NCI-H1436 (cell line): ENCODE measurements at places on chromosomes 1 and 21.
A peak's percentile ranks its signal among the peaks of the same experiment; 100 is the strongest.

- no peak for DNase-seq
Measured at GRCh38 chr1:5973771-5974170, 18.5 kb downstream of the NPHP4 start.

- no peak for DNase-seq
Measured at GRCh38 chr1:91487469-91487868, 13.2 kb upstream of the CDC7 start.

- no peak for DNase-seq
Measured at GRCh38 chr1:103387898-103388297, 137.6 kb upstream of the RNPC3 start.

DNA sequence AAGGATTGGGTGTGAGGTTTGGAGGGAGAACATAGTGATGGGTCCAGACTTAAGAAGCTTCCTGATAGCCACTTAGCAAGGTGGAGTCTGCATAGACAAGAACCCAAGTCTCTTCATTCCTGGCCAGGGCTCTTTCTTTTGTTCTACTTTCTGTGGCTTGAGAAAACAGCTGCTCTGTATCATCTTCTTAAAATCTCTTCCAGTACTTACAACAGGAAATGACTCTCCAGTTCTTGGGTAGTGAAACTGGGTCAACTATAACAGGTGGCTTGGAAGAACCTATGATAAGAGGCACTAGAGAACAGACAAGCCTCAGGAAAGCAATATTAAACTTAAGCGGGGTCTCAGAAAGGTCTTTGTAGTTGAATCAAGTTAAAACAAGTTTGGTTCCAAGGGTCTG lies 148.1 kb upstream of the USP24 start:
- no peak for DNase-seq

- no peak for DNase-seq
Measured at GRCh38 chr1:230550428-230550827, 91.9 kb upstream of the COG2 start.

DNA sequence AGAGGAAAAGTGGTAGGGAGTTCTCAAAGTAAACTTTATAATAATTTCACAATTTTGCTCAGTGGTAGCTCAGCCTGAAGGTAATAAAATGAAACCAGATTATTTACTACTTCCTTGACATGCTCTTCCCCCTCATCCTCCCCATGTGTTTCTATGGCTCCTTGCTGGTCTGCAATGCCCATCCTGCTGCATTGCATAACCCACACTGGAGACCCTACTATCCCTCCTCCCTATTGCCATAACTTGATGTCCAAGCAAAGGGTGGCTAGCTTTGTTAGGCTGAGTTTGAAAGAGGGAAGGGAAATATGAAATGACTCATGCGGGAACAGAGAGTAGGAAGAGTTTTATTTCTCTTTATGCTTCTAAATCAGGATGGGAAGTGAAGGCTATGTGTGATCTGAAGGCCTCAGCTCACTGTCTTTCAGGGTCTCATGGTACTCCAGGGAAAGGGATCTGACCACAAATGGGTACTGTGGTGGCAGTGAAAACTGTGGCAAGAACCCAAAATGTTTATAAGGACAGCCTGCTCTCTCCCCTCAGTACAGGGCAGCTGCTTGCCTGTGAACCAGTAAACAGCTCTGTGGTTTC lies 36.4 kb upstream of the HSD17B7 start:
- no peak for DNase-seq

- DNase-seq: no peak
Measured at GRCh38 chr1:77668924-77669449, 13.5 kb downstream of the ZZZ3 start.

- DNase-seq: no peak
Measured at GRCh38 chr1:46587069-46587468, 17.0 kb downstream of the MKNK1 start.

DNA sequence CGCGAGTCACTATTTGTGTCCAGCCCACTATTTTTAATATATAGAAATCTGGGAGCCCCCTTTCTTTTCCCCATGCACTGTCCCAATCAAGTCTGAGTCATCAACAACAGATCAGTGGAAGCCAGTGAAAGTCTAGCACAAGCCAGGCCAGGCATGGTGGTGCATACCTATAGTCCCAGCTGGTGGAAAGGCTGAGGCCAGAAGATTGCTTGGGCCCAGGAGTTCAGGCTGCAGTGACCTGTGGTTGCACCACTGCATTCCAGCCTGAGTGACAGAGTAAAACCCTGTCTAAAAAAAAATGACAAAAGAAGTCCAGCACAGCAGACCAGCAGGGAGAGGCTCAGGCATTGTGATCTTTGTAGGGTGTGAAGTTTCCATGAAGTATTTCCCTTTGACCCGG lies 9.0 kb upstream of the RPL5 start:
- DNase-seq: no peak

DNA sequence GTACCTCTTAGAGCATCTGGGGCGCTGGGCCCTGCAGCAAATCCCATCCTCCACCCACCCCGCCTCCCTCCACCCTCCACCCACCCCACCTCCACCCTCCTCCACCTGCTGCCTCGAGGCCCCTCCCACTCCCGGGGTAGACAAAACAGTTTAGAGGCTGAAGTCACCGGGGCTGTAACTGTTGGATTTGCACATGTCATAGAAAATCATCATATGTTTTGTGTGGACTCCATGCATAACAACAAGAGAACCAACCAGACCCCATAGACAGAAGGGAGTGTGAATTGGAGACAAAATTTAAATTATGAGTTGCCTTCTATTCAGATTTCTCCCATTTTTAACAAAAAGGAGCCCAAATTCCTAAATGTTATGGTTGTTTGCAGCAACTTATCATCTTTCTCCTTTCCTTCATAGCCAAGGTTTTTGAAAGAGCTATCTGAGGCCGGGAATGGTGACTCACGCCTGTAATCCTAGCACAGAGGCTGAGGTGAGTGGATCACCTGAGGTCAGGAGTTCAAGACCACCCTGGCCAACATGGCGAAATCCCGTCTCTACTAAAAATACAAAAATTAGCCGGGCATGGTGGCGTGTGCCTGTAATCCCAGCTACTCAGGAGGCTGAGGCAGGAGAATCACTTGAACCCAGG lies 28.2 kb upstream of the LGALS8 start:
- DNase-seq: peak; percentile 81

- DNase-seq: no peak
Measured at GRCh38 chr1:22611530-22611947, 24.9 kb upstream of the C1QA start.

DNA sequence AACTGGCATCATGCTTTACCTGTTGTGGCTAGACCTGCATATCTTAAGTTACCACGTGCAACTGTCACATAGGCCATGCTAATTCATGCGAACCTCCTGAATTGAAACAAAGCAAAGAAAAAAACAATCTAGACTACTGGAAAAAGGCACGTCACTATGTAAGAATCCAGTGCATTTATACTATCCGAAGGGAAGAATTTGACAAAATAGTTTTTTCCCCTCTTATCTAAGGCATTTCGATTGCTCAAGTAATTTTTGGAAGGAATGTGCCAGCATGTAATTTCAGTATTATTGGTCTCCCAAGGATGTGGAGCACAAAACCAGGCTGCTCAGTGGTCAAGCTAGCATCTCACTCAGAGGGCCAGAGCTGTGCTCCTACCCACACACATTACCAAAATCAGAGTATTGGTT lies 31.5 kb upstream of the C1orf198 start:
- DNase-seq: no peak

DNA sequence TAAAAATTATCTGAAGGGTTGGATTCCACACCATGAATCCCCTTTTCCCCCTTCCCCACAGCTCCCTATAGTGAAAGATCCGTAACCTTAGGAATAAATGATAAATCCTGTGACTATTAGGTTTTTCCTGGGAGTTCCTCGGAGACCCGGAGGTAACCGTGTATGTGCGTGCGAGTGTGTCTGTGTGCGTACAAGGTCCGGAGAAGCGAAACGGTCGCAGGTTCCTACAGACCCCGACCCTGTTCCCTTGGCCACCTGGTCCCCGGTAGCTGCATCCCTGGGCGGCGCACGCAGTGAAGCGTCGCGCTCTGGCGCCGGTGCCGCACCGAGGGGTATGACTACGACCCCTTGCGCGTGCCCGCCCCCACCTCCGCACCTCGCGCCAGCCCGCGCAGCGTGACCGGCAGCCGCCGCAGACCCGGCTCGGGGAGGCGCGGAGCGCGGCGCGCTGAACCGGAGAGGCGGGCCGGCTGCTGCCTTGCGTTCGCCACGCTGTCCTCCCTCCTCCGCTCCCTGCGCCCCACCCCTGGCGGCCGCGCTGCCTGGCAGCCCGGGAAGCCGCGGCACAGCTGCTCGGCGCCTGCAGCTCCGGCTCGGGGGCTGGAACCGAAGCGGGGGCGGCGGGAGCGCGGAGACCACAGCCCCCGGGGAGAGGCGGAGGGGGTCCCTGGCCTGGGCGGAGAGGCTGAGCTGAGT lies at the start of gene AK5:
AK5 (plus strand) TSS at position 529 of the 696 bp plus-strand sequence. CDS start 295 bp downstream, outside the sequence.
- DNase-seq: peak; percentile 22

GRCh38 chr1:155329980-155330598 lies 9.4 kb downstream of the RUSC1 start:
- no peak for DNase-seq

GRCh38 chr1:48955774-48956173 lies 179.1 kb upstream of the BEND5 start:
- no peak for DNase-seq

- DNase-seq: no peak
Measured at GRCh38 chr1:235336903-235337302, 8.5 kb downstream of the GGPS1 start.

- no peak for DNase-seq
Measured at GRCh38 chr1:237913345-237913744, 22.6 kb upstream of the ZP4 start.

- no peak for DNase-seq
Measured at GRCh38 chr1:172449585-172450523, 6.0 kb upstream of the PIGC start.

GRCh38 chr1:100528871-100529270 lies 9.1 kb upstream of the GPR88 start:
- DNase-seq: no peak

GRCh38 chr1:167782946-167783345 lies 61.2 kb downstream of the MPZL1 start:
- no peak for DNase-seq

DNA sequence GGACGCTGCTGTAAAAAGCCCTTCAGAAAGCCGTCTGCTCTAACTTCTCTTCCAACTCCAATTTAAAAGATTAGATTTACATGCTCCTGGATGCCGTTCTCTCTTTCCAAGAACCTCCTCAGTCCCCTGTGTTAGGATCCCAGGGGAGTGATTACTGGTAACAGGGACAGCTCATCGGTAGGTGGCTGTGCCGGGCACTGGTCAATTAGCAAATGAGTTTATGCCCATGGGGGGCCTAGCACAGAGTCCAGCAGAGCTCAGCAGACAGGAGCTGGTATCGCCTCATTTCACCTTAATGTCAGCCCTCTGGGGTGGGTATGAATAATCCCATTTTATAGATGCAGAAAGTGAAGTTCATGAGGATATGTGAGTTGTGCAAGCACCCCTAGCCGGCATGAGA lies 191.9 kb downstream of the GRIK3 start:
- no peak for DNase-seq

- no peak for DNase-seq
Measured at GRCh38 chr21:26679284-26679683, 106.2 kb upstream of the CYYR1 start.

DNA sequence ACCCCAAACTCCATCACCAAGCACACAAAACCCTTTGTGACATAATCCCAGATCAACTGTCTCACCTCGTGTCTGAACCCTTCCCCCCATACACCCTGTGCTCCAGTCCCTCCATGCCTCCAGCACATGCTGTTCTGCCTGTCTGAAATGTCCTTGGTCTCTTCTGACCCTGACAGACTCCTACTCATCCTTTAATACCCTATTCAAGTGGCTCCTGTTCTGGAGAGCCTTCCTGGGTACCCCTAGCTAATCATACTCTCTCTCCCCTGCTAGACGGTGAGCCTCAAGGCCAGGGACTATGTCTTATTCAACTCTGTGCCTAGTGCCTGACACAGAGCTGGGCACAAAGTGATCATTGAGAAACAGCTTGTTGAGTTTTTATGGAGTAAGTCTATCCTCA lies 125.0 kb downstream of the LACTBL1 start:
- no peak for DNase-seq

- DNase-seq: no peak
Measured at GRCh38 chr21:38945545-38946245, 140.0 kb downstream of the ETS2 start.

DNA sequence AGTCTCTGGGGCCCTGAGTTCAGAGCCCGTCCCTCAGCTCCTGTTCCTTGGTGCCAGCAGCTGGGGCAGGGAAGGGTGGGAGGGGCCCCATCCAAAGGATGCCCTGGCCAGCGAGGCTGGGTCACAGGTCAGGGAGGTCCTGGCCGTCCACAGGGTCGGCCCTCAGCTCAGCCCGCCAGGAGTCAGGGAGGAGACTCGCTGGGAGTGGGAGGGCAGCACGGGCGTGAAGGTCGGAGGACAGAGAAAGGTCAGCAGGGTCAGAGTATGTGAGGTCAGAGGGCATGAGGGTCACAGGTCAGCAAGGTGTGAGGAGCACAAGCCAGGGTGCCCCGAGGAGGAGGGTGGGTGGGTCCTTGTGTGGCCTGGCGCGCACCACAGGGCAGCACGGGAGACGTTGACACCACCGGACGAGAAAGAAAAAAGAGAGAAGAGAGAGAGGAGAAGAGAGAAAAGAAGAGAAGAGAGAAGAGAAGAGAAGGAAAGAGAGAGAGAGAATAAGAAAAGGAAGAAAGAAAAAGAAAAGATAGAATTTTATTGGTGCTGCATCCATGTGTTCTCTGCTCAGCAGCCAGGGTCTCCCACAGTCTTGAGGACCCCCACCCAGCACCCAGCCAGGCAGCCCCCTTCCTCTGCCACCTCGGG lies 7.1 kb downstream of the PERM1 start:
- DNase-seq: no peak

GRCh38 chr1:18673976-18674375 lies 43.3 kb downstream of the PAX7 start:
- DNase-seq: no peak

GRCh38 chr1:209768354-209768774 lies 12.5 kb downstream of the TRAF3IP3 start:
- no peak for DNase-seq

GRCh38 chr1:40699787-40700186 lies 8.3 kb downstream of the NFYC start:
- no peak for DNase-seq

GRCh38 chr1:221940631-221941030 lies 198.7 kb upstream of the DUSP10 start:
- DNase-seq: no peak

GRCh38 chr1:150976879-150977694 lies 2.5 kb upstream of the CERS2 start:
- DNase-seq: no peak
